ENCODE measurements at places on chromosomes 16 and 17.

DNA sequence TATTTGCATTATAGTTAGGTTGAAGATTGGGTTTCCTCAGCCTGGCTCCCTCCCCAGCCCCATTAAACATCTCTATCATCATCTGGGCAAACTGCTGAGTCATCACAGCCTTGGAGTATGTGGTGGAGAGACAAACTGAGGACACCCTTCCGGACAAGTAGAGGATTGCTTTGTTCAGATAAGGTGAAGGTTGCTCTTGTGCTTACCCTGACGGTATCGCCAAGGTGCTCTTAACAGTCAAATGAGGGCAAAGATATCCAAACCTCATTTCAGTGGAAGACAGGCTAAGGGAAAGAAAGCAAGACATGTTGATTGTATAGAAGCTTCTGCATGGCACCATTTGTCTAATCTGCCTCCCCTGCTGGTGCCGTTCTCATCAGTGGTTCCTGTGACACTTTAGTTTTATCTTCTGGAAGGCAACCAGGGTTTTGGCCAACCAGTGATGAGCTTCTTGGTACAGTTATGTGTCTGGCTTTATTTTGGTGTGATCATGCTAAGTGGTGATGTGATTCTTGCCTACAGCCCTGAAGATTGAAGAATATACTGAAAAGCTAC is 56.9 kb upstream of the LGALS9 start:
- peak; percentile 25 for DNase-seq

DNA sequence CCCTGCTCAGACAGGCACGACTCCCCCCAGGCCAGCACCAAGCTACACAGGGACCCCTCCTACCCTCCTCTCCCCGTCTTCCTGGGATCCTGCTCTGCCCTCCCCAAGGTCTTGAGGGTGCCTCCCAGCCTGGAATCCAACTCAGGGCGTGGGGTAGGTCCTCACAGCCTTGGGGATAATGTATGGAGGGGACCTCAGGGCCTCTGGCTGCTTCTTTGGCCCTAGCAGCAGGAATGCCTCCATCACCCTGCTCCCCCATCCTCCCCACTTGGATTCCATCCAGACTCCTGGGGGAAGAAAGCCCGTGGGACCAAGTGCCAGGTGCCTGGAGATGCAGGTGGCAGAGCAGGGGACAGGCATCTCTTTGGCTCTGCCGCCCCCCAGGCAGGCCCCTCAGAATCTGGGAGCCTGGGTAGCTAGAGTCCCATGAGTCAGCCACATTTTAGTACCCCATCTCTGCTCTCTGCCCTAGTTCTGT is 10.7 kb upstream of the STAC2 start:
- no peak for DNase-seq

GRCh38 chr16:8063159-8063558 is 527.2 kb downstream of the TMEM114 start:
- no peak for DNase-seq

DNA sequence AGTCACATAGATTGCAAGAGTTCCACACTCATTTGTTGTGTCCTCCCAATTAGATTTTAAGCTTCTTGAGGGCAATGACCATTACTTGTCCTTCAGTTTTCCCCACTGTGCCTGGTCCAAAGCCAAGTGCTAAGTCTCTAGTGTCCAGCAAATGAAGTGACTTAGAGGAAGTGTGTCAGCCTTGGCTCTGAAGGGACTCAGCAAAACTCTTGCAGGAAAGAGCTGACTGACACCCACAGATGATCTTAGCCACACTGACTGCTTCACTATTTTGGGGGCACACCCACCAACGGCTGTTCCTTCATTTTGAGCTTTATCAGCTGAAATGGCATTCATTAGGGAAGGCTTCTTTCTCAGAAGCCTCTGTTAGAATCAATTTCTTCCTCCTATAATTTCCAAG is 358.1 kb downstream of the UTP18 start:
- DNase-seq = no peak

GRCh38 chr17:75785016-75785890 is 647 bp downstream of the UNK start:
- peak; percentile 91 for DNase-seq

DNA sequence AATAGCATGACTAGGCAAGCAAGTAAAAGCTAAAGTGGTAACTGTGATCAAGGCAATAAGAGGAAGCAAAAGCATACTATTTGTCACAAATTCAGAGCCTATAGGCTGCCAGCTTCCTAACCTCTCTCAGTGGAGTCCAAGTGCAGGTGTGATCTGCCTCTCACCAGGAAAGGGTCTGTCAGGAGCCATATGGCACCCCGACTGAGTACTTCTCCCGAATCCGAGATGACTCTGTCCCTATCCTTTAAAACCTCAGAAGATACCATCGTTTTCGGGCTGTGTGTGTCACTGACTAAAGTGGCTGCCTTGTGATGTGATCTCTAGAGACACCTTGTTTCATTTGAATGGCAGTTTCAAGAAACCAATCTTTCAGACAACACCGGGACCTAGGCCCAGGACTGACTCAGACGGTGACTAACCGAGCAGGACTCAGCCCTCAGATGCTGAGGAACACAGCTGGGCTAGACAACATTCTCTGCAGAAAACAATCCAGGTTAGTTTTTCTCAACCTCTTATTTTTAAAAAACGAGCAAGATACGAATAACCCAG is 63.6 kb downstream of the SMG6 start:
- DNase-seq = peak; percentile 90

- DNase-seq = no peak
These were observed 5.3 kb downstream of the TMEM114 start for GRCh38 chr16:8585041-8585440.

- DNase-seq = no peak
These were observed 63.7 kb upstream of the AKTIP start for GRCh38 chr16:53566552-53567245.

DNA sequence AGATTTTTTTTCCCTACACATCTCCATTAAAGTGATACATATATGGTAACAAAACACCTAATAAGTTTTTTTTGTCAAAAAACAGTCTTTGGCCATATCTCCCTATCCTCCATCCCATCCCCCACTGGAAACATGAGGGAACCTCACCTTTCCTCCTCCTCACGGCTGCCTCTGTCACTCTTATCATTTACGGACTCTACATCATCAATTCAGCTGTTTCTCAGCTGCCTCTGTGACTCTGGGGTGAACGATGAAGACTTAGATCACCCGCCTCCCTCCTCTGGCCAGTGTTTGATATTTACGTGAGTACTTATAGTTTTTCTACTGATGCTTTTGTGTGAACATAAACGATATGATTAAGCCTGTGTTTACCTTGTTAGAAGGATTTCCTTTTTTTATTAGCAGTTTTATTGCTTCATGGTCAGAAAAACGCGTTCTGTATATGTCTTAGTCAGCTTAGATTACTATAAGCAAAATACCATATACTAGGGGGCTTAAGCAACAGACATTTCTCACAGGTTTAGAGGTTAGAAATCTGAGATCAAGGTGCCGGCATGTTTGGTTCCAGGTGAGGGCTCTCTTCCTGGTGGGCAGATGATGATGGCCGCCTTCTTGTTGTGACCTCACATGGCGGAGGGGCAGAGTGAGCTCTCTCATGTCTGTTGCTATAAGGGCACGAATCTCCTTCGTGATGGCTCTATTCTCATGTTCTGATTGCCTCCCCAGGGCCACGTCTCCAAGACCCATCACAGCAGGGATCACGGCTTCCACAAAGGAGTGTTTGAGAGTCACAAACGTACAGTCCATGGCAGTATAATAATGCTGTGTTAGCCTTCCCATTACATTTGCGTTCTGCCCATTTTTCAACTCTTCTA is 32.1 kb downstream of the DNAH17 start:
- no peak for DNase-seq

DNA sequence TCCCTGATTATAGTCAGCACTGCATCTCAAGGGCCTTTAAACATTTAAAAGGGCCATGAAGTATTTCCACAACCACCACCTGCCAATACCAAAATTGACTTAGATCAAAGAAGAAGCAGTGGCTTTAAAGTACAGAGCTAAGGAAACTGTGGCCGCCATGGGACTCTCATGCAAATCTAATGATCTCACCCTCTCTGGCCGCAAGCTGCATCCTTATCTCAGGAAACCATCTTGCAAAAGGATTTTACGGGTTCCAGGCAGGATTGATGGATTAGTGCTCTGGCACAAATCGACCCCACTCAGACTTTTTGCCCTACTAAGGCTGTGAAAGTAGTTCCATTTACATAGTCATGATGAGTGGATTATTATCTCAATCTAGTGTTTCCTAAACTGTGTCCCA is 22.6 kb downstream of the CDRT4 start:
- DNase-seq = no peak

DNA sequence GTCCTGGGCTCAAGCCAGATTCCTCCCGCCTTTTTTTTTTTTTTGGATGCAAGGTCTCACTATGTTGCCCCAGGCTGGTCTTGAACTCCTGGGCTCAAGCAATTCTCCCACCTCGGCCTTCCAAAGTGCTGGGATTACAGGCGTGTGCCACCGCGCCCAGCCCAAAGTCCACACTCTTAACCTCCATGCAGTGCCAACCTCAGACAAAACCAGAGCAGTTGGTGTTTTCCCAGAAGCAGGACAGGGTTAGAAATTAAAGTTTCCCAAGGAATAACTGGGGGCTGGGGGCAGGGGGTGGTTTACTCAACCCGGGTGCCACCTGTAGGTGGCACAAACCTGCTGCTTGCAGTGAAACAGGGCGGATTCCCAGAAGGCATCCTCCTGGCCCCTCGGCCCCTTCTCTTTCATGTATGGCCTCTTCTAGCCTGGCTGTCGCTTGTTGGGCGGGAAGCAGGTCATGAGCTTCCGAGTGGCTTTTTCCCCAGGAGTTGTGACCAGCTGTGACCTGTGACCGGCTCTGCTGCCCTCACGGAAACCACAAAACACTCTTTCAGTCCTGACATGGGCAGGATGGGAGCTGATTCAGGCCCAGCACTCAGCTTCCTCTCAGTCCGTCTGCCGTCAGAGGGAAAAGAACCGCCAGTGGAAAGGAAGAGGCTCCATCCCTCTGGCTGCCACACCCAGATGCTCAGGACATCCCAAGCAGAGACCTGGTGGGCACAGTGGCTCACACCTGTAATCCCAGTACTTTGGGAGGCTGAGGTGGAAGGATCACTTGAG is 25.6 kb upstream of the USP7 start:
- no peak for DNase-seq

DNA sequence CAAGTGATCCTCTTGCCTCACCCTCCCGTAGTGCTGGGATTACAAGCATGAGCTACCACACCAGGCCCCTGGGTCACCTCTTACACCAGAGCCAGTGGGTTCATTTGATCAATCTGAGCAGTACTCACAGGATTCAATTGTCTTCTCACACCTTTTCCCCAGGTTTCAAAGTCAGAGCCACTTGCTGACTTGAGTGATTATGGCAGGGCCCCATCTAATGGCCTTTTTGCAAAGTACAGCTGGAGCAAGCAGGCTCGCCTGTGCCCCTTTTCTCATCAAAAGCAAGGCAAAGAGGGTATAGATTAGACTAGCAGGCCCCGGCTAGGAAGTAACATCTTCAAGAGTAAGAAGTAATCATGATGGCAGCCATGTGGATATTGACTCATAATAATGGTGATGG is 114.8 kb upstream of the NOL11 start:
- DNase-seq = peak; percentile 43

DNA sequence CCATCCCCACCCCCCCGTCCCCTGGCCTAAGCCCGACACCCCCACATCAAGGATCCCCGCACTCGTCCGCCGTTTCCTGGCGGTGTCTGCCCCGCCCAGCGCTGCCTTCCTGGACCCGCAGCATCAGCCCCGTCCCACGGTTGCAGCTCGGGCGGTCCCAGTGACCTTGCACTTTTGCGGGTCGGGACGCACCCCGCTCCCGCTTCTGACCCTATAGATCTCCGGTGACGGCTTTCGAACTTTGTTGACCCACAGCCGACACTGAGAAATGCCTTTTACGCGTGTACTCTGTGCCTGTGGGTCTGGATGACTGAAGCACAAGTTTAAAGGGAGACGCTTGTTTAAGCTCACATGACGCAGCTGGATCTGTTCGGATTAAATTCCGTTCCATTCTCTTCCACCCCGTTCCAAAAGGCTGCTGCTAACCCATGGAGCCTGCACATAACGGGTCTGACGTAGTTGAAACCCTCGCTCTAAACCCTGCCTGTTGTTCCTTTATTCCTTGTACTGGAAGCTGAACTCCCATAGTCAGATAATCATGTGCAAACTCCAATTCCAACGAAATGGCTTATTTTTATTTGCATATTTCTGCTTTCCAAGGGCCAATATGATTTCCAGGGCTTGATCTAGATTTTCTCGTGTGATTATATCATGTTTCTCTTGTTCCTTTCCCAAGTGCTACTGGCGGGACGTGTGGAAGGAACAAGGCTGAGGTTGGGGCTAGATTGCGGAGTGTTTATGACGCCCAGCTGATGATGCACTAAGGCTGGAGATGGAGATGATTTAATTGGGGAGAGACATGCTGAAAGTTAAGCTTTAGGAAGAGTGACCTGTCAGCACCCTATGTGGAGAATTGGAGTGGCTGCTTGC is 834 bp downstream of the FLYWCH1 start:
- DNase-seq = peak; percentile 66

DNA sequence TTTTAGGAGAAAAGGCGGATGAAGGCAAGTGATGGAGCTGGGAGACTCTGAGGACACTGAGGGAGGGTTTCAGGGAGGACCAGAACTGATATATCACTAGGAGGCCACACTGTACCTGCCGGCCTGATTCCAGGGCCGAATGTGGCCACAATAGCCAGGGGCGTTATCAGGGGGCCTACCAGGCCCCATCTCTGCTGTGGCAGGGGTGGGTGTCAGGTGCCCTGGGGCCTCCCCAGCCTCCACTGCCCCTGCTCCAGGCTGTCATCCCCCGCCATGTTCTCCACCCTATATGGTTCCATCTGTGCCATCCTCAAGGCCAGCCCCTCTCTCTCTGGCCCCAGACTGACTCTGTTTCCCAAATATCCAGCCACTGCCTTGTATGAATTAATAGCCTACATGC is 246.5 kb downstream of the GSG1L start:
- no peak for DNase-seq

- no peak for DNase-seq
These were observed 13.1 kb upstream of the PRR35 start for GRCh38 chr16:546909-547770.

DNA sequence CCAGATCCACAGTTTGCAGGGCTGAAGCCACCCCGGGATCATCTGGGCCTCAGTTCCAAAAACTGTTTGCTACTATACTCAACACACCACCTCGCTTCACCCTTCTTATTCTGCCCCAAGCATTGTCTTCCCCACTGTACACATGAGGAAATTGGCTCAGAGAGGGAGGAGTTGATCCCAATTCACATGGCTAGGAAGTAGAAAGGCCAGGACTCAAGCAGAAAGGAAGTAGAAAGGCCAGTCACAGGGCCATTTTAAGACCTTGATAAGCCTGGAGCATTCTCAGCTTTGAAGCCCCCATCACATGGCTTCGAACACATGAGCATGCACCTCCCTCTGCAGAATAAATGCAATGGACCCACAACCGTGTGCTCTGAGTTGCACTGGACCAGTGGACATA is 7.7 kb upstream of the PRSS22 start:
- DNase-seq = no peak

- no peak for DNase-seq
These were observed 6.5 kb upstream of the SDK2 start for GRCh38 chr17:73650617-73651200.

- DNase-seq = peak; percentile 68
These were observed 3.2 kb upstream of the NLRP1 start for GRCh38 chr17:5587438-5588032.
